CD8-positive, alpha-beta memory T cell (primary cell): ENCODE measurements at places on chromosomes 11 and 22. TPM values are rescaled to one million over a fixed set of nuclear protein-coding genes. Genes with fewer than 3 reads are reported as not detected.

The OR10A2 gene
- not detected for polyA plus RNA-seq

The OR4C15 gene
- not detected for polyA plus RNA-seq

The LMO2 gene
- not detected for polyA plus RNA-seq

The OR52B6 gene
- not detected for polyA plus RNA-seq

The RPL27A gene
- polyA plus RNA-seq = 3,471 TPM

The VPREB1 gene
- polyA plus RNA-seq = not detected

The ROBO4 gene
- polyA plus RNA-seq = not detected

The TRIM6 gene
- not detected for polyA plus RNA-seq

The CSTPP1 gene
- 19.7 TPM for polyA plus RNA-seq

The GUCY1A2 gene
- not detected for polyA plus RNA-seq
